ENCODE measurements at places on chromosomes 1 and 21.
A peak's percentile ranks its signal among the peaks of the same experiment; 100 is the strongest.

- DNase-seq: no peak
These were observed 18.6 kb upstream of the POU2F1 start for GRCh38 chr1:167202049-167202448.

DNA sequence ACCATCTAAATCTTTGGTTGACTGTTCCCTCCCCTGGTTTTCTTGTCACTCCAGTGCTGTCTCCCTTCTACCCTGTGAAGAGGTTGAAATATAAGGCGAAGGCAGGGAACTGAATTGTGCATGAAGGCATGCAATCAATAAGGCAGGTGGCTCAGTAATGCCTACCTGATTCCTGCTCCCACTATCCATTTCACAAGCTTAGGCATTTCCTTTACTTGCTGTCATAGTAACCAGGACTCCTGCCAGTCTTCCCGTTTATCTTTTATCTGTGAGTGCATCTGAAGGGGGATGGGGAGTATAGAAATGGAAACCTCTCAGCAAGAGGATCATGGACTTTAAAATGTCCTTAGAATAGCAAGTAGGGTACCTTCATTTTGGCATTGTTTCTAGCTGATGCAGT is 40.5 kb downstream of the MRPS6 start:
- DNase-seq: no peak

GRCh38 chr1:18530587-18531502 is 50.1 kb downstream of the KLHDC7A start:
- DNase-seq: peak; percentile 74

- no peak for DNase-seq
These were observed 113.9 kb downstream of the ADSS2 start for GRCh38 chr1:244337839-244338238.

DNA sequence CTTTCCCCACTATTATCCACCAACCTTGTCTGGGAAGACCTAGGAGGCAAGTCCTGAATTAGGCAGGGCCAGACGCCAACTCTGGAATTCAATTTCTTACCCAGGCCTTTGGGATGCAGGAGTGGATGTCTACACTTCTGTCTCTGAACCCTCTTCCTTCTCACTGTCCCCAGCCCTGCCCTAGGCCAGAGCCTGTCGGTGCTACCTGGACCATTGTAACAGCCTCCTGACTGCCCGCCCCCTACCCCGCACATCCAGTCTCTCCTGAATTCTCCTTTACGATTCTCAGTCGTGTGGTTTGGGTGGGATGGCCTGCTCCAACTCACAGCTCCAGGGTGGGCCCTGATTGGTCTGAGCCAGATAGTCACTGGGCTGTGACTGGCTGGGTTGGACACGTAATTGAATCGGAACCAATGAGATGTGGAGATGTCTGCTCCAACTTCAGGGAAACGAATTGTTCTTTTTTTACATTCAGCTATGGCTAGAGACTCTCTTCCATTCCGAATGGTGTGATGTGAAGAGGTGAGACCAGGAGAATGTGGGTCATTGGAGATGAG is 304.6 kb downstream of the PTPRU start:
- DNase-seq: no peak

DNA sequence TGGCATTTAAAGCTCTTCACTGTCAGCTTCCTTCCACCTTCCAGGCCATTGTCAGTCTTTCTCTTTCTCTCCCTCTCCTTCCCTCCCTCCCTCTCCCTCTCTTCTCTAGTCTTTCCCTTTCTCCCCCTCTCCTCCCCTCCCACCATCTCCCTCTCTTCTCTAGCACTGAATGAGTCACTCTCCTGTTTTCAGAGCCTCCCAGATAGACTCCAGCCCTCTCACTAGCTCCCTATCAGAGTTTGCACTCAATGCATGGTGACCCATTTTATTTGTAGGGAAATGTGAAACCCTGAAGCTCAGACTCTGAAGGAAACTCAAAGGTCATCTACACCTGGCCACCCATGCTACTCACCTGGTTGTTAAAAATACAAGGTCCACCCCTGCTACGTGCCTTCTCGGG is 4.4 kb upstream of the MATN1 start:
- DNase-seq: peak; percentile 43

DNA sequence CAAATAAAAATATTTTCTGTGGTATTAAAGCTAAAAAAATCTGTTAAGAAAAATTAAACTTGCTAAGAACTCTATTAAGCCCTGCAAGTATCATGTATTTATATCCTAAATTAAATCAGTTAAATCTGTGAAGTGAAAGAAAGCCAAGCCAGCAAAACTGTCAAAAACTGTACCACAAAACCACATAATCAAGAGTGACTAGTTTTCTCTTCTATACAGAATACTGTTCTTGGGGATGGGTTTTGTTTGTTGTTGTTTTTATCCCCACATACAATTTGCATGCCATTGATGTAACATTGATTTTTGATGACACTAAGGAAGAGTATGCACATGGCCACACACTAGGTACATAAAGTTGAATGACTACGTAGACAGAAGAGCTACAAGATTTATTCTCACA is 20.4 kb downstream of the DPH5 start:
- DNase-seq: no peak

DNA sequence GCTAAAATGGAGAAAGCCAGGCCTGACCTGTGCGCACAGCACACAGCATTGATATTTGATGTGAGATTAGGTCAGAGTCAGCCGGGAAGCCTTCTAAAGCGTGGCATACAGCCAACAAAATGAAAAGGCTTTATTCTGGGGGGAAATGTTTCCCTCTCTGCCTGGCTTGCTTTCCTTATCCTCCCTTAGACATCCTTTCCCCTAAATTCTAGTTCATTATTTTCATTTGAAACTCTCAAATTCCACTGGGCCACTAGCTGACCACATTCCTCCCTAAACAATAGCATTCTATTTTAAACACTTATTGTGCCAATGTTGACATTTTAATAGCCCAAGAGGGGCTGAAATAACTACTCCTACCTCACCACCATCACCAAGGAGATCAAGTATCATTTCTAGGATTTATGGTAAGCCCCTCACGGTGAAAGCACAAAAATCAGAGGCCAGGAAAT is 49.4 kb downstream of the LEPR start:
- no peak for DNase-seq

DNA sequence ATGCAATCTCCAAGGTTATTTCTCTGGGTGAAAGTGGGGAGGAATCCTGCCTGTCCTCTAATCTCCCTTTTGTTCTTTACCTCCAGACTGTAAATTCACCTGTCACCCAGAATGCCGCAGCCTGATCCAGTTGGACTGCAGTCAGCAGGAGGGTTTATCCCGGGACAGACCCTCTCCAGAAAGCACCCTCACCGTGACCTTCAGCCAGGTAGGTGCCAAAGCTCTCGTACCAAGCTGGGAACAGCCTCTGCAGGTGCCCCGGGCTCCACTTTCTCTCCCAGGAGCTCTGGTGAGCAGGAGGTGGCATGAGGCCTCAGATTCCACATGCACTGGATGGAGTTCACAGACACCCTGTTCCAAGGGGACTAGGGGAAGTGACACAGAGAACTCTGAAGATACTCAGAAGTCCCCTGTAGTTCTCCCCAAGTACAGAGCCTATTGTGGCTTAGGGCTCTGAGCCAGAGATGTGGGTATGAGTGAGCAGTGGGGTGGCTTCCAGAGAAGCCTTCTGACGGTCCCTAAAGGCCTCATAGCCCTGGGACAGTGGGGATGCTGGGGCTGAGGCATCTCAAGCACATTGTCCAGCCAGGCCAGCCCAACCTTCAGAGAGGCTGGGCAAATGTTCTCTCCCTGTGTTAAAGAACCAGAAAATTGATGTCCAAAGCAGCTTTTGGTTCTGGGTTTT is 30.9 kb downstream of the RASSF5 start:
- DNase-seq: no peak

DNA sequence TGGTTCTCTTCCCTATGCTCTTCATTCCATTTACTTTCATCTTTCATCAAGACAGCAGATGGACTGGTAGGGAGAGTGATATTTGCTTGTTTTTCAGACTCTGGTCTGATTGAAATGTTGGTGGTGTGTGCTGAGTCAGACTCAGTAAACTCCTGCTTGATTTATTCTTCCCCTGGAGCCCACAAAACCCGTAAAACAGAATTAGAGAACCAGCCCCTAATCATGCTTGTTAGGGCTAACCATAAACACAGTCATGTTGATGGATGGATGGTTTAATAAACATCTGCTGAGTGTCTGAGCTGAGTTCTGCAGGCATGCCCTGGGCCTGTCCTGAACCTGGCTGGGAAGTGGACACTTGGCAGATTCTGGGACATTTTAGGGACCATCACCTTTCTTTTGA is 24.8 kb downstream of the NOS1AP start:
- DNase-seq: no peak

- DNase-seq: peak; percentile 69
These were observed 29.5 kb downstream of the LDLRAP1 start for GRCh38 chr1:25572708-25573590.

GRCh38 chr21:36261459-36261858 is 58.5 kb upstream of the MORC3 start:
- DNase-seq: no peak

GRCh38 chr21:35358008-35358407 is 308.9 kb upstream of the RUNX1 start:
- peak; percentile 79 for DNase-seq

DNA sequence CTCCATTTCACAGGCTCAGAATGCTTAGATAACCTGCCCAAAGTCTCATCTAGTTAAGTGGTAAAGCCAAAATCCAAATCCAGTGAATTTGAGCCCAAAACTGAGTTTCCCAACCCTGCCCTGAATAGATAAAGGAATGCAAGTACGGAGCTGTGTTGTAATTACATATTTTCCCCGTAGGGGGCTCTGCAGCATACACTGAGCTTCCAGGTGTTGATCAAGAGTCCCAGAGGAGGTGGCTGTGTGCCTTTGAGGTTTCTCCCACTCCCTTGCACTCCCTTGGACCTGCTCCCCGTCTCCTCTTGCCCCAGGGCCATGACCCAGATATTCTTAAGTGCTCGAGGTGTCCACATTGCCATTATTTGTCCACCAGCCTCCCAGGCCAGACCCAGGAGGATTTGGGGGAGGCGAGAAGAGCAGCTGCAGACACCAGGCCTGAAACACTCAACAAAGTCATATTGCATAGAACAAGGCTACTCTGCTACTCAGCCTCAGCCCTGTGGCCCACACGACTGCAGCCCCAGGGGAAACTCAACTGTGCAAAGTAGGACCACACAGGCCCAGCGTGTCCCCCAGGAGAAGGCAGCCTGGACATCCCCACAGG is 18.4 kb upstream of the LY9 start:
- DNase-seq: peak; percentile 75

GRCh38 chr1:218711001-218711400 is 365.9 kb downstream of the TGFB2 start:
- no peak for DNase-seq

GRCh38 chr1:156435545-156436140 is 64.9 kb downstream of the MEF2D start:
- no peak for DNase-seq

DNA sequence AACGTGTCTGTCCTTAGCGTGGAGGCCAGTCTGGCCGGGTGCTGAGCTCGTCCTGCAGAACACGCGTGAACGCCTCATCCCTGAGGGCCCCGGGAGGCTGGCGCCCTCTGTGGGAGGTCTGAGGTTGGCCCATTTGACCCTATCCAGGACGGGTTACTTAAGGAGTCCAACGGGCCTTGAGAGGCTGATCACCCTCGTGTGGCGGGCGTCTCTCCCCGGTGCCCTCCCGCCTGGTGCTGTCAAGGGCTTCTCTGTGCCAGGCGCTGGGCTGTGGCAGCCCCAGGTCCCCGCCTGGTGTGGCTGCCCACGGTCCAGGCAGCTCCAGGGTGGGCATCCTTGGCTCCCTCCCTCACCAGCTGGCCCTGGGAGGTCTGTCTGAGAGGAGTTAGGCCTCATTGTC is 9.7 kb downstream of the SKI start:
- no peak for DNase-seq

GRCh38 chr1:221704306-221704705 is 37.6 kb downstream of the DUSP10 start:
- DNase-seq: no peak

DNA sequence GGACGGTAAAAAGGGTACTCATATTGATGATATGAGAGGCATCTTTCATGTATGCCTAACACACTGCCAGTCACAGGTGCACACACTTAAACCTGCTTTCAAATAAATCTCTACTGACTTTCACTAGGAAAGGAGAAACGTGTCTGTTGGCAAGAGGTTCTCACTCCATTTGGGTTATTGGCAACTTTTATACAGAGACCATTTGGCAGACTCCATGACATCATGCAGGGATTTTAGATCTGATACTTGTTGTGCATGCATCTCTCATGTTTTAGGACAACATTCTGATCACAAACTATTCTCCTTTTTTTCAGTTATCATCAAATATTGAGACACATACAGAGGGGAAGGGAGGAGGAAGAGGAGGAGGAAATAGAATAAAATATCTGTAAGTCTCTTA is 31.5 kb downstream of the RGS7 start:
- no peak for DNase-seq

GRCh38 chr1:155938220-155938627 is 3.2 kb upstream of the RXFP4 start:
- peak; percentile 91 for DNase-seq

DNA sequence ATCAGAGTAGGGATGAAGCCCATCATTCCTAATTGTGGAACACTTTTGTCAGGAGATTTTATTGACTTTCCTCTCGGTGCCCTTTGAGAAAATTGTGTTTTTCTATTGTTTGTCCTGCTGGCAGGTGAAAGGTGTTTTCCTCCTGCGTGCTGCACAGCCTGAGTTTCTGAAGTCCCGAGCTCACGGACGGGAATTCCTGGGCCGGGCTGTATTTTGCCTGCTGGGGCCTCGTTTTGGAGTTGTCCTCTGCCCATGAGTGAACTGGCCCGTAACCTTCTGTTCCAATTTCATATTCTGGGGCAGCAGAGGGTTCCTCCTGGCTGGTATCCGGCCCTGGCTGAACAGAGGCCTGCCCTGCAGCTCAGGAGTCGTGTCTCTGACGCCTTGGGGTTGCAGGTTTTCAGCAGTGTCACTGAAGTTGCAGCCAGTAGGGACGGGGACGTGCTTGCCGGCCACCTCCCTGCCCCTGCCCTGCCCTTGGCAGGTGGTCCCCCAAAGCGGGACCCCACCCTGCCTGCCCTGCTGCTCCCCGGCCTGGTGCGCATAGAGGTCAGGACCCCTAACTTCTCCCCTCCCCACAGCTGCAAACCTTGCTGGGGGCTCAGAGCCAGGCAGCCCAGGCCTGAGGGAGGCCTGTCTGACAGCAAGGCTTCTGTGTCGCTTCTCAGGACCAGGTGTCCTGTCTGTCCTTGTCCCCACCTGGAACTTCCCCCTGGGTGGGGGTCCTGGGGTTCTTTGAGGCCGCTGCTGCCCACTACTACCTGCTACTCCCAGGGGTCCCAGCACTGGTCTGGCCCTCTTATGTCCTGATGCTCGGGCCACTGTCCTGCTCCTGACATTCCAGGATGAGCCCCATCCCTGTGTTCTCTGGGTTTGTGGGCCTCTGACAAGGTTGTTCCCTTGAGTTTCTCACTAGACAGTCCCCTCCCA is 49.0 kb downstream of the SLX9 start:
- no peak for DNase-seq

GRCh38 chr1:121569428-121569827 is 384.7 kb downstream of the SRGAP2C start:
- no peak for DNase-seq

DNA sequence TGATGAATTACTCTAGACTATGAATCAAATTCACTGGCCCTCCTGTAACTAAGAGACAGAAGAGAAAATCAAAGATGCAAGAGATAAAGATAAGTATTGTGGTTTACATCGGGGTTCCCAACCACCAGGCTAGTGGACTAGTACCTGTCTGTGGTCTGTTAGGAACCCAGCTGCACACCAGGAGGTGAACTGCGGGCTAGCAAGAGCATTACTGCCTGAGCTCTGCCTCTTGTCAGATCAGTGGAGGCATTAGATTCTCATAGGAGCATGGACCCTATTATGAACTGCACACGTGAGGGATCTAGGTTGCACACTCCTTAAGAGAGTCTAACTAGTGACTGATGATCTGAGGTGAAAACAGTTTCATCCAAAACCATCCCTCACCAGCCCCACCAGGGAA is 58.9 kb upstream of the DUSP10 start:
- no peak for DNase-seq
